ENCODE measurements at places on chromosomes 11 and 22. TPM values are rescaled to one million over a fixed set of nuclear protein-coding genes. Genes with fewer than 3 reads are reported as not detected.

GRCh38 chr11:94647926-94648325 lies 80.8 kb downstream of the PIWIL4 start:
- no peak for DNase-seq

Gene OR5J2
- not detected for total RNA-seq

Gene UCP3
- total RNA-seq: 2.0 TPM

Gene CFAP300
- total RNA-seq: 11.8 TPM

Gene CTSW
- 3.1 TPM for total RNA-seq

Gene LRRN4CL
- total RNA-seq: 64.8 TPM

Data from tibial nerve (tissue), 4 donors.